IMR-90 (cell line): ENCODE measurements at places on chromosomes 7 and 10. TPM values are rescaled to one million over a fixed set of nuclear protein-coding genes. Genes with fewer than 3 reads are reported as not detected.
A peak's percentile ranks its signal among the peaks of the same experiment; 100 is the strongest.

NOS3 gene
- total RNA-seq: 0.28 and 0.72 TPM in 2 replicates

DNA sequence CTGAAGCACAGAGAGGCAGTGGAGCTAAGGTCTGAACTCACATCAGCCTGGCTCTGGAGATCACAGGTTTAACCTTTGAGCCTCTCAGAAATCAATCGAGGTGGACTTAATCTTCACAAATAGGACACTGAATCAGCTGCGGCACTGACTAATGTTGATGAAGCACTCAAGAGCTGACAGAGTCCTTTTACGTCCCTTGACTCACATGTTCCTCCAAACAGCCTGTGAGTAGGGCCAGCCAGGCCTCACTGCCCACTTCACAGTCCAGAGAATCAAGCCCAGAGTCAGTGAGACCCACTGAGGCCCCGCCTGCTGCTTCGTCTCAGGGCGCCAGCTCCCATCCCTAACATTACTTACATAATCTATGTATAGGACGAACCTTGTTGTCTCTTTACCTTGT, 63.1 kb downstream of the TNS3 start:
- H3K4me1 ChIP-seq: peaks cover 26% of the 10 kb centered on the region
- peaks cover 31% of the 10 kb centered on the region for H3K36me3 ChIP-seq
- peak; percentile 79 for DNase-seq
- H3K4me3 ChIP-seq: no peak overlapping the region

GRCh38 chr7:42645906-42646305, 266.0 kb downstream of the C7orf25 start:
- H3K27ac ChIP-seq: no peak overlapping the region
- no peaks in the 10 kb centered on the region for H3K36me3 ChIP-seq
- no peaks in the 10 kb centered on the region for H3K27me3 ChIP-seq
- H3K4me1 ChIP-seq: no peaks in the 10 kb centered on the region
- no peak overlapping the region for H3K4me3 ChIP-seq

- H3K36me3 ChIP-seq: no peaks in the 10 kb centered on the region
- H3K27me3 ChIP-seq: no peaks in the 10 kb centered on the region
- H3K4me3 ChIP-seq: no peak overlapping the region
- DNase-seq: peak; percentile 64
Measured at GRCh38 chr7:73885975-73886798, 25.2 kb downstream of the TMEM270 start.
